ENCODE measurements at places on chromosomes 12 and 14.

GRCh38 chr12:969821-970220 lies 20.3 kb upstream of the RAD52 start:
- no peak for ATAC-seq

GRCh38 chr14:52268279-52269061 lies 972 bp downstream of the PTGDR start:
- no peak for ATAC-seq

- no peak for ATAC-seq
These were observed 96.5 kb downstream of the BCL11B start for GRCh38 chr14:99175331-99176155.

- no peak for ATAC-seq
These were observed 109.8 kb upstream of the PLXNC1 start for GRCh38 chr12:94038605-94039004.

DNA sequence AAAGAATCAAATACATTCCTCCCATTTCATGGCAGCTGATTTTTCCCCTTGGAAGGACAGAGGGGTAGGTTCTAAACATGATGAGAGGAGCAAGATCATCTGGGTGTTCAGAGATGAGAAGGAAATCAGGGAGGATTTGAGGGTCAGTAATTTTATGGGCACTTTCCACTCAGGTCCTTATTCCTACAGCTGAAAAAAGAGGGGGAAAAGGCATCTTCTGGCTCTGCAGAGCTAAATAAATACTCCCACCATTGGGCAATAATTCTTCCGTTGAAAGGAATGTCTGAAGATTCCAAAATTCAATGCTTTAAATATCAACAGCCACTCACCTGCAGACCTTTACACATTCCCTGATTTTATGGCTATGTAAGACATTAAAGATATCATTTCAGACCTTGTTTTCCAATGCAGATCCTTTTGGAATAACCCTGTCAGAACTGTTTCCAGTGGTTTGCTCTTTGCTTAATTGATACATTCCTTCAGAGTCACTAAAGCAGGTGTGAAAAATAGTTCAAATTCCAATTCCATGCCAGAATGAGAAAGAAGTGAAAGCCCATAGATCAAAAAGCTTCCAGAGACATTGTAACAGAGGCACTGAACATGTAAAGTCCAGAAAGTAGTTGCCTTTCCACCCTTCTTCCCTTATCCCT lies 233.3 kb upstream of the KRR1 start:
- no peak for ATAC-seq

- peak; percentile 96 for ATAC-seq
These were observed 67.6 kb upstream of the AMN1 start for GRCh38 chr12:31796270-31796951.

- no peak for ATAC-seq
These were observed 223.5 kb downstream of the SLC41A2 start for GRCh38 chr12:104734541-104735095.

- ATAC-seq, result no peak
These were observed 6.6 kb upstream of the PLEKHG7 start for GRCh38 chr12:92696216-92696615.

DNA sequence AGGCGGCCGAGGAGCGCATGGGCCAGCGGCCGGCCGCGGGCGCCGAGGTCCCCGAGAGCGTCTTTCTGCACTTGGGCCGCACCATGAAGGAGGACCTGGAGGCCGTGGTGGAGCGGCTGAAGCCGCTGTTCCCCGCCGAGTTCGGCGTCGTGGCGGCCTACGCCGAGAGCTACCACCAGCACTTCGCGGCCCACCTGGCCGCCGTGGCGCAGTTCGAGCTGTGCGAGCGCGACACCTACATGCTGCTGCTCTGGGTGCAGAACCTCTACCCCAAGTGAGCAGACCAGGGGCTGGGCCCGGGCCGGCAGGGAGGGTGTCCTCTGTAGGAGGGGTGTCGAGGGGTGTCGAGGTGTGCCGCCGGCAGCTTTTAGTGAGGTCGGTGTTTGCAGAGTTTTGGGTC lies 4.1 kb downstream of the TNFAIP2 start:
- ATAC-seq, result no peak

DNA sequence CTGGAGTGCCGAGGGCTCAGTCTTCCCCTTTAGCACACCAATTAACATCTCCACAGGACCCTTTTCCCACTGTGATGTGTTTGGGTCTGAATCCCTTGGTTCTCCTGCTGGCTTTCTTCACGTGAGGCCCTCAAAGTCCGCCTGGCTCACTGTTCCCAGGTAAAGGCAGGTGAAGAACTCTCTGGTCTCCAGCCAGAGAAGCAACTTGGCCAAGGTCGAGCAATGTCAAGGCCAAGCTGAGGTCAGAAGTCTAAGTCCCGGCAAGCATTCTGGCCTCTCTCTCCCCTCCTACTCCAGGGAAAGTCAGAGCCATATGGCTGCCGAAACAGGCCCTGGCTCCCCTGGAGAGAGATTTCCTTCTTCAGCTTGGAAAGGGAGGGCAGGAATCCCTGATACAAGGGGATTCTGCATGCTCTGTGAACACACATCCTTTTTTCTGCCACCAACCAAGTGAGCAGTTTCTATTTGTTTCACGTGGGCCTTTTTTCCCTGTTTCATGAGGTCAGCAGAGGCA lies 61.4 kb upstream of the ESRRB start:
- no peak for ATAC-seq

GRCh38 chr14:55077170-55078151 lies 26.0 kb downstream of the MAPK1IP1L start:
- ATAC-seq, result peak; percentile 15

- ATAC-seq, result no peak
These were observed 2.6 kb upstream of the C12orf76 start for GRCh38 chr12:110050927-110051326.

DNA sequence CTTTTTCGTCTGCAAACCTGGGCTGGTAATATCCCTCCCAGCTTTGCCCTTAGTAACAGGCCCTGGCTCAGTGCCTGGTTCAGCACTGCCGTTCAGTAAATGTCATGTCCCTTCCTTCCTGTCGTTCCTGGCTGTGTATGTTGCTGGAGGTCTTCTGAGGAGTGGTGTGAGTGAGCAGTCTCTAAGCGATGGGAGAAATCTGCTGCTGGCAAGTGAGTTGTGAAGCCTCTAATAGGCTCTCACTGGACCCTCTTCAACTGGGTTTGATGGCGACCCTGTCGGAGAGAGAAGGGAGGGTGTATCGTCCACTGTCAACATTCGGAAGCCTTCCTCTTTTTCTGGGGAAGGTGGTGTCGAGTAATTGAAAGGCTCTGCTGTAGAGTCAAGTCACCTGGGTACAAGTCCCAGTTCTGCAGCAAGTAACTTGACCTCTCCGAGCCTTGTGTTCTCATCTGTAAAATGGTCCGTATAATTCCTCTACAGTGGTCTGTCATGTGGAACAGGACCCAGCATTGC lies 62.8 kb downstream of the HRK start:
- ATAC-seq, result no peak

GRCh38 chr14:65080960-65081747 lies 21.2 kb downstream of the MAX start:
- ATAC-seq, result no peak

DNA sequence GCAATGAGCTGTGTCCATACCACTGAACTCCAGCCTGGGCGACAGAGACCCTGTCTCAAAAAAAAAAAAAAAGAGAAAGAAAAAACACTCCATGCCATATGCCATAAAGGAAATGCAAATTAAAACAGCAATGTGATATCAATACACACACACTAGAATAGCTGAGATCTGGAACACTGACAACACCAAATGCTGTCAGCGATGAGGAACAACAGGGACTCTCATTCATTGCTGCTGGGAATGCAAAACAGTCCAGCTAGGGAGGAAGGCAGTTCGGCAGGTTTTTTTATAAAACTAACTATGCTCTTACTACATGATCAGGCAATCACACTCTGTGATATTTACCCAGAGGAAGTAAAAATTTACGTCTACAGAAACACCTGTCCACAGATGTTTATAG lies 3.4 kb upstream of the ABCB9 start:
- no peak for ATAC-seq

DNA sequence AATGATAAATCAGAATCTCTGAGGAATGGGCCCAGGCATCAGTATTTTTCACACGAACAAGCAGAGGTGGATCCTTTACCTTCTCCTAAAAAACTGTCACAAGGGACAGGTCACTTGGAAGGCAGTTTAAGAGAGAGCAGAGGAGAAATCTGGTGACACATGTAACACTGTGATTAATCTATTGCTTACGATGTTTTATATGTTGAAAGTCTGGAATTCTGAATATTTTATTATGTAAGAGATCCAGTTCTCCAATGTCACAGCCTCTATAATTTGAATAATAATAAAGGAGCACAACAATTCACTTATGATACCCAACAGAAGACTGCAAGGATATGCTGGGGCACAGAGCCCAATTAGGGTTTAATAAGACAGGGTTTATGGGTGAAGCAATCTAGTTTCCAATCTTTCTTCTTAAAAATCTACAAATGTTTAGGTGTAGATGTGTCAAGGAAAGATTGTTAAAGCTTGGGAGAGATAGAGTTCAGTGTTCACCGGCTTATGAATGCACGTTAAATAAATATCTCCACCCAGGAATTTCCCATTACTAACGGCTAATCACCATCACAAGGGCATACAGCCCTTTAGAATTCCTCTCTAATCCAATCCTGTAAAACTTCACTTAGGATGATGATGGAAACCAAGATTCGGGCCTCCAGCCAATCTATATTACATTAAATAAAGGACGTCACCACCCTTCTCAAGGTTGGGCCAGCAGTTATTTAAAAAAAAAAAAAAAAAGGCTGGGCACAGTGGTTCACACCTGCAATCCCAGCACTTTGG lies 23.4 kb downstream of the DUSP16 start:
- peak; percentile 67 for ATAC-seq

- no peak for ATAC-seq
These were observed 192.4 kb upstream of the GZMB start for GRCh38 chr14:24826390-24826789.

DNA sequence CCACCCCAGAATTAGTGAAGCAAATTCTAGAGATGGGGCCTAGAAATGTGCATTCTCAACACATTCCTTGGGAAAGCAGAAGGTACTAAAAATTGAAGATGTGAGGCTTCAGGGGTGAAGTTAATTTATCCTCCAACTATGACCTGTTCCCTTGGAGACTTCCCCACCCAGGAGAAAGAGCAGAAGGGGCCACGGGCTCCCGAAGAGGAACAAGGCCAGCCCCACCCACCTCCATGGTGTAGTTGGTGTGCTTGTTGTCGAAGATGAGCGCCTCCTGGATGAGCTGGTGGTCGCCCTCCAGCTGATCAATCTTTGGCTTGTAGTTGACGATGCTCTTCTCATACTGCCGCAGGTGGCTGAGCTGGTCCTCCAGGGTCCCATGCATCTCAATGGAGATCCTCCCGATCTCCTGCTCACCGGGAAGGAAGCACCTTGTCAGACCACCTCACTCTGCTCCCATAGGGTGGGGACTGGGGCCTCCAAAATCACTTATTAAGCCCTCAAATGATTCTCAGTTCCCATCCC lies 87.8 kb upstream of the ZFP36L1 start:
- no peak for ATAC-seq

DNA sequence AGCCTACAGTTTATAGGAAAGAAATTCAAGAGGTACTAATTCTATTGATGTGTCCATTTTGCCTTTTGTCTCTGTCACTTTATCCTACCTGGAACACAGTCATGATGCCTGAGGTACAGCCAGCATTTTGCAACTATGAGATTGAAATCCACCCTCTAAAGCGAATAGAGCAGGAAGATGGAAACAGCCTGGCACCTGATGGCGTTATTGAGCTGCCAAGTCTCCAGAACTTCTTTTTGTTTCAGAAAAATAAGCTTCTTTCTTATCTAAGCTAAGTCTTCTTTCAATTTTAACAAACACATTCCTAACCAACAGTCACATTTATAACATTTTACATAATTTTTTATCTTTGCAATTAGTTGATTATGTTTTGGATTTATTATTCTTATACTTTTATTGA lies 182.1 kb downstream of the PAWR start:
- ATAC-seq, result no peak

DNA sequence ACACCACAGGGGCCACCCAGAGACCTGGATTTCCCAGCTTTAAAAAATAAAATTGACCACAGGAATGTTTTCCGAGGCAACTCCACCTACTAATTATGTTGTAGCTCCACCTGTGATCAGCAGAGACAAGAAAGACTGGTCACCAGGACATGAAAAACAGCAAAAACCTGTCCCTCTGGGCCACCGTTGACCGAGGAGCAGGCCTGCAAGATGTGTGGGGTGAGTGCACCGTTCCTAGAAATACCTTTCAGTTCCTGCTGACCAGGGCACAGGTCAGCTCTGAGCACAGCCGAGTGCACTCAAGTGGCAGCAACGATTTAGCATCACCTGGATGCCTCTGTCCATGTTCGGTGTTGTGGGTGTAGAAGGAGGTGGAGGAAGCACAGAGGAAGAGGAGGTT lies 16.9 kb downstream of the FZD10 start:
- ATAC-seq, result no peak

DNA sequence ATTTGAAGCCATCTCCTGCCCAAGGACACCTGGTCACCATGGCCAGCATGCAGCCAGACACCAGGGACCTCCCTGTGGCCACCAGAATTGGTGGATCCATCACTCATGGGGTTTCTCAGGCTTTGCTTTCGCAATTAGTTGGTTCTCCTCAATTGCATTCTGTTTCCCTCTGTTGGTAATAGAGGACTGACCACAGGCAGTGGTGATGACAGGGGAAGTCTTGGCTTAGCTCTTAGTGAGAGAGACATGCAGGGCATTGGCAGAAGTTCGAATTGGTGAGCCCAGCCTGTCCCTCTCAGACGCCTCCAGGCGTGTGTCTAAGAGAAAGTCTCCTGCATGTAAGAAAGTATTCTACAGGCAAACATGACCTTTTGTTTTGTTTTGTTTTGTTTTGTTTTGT lies 21.3 kb downstream of the HCAR2 start:
- ATAC-seq, result no peak

Measured in motor neuron (in vitro differentiated cells).